ENCODE measurements at places on chromosomes 6 and 20. TPM values are rescaled to one million over a fixed set of nuclear protein-coding genes. Genes with fewer than 3 reads are reported as not detected.

DNA sequence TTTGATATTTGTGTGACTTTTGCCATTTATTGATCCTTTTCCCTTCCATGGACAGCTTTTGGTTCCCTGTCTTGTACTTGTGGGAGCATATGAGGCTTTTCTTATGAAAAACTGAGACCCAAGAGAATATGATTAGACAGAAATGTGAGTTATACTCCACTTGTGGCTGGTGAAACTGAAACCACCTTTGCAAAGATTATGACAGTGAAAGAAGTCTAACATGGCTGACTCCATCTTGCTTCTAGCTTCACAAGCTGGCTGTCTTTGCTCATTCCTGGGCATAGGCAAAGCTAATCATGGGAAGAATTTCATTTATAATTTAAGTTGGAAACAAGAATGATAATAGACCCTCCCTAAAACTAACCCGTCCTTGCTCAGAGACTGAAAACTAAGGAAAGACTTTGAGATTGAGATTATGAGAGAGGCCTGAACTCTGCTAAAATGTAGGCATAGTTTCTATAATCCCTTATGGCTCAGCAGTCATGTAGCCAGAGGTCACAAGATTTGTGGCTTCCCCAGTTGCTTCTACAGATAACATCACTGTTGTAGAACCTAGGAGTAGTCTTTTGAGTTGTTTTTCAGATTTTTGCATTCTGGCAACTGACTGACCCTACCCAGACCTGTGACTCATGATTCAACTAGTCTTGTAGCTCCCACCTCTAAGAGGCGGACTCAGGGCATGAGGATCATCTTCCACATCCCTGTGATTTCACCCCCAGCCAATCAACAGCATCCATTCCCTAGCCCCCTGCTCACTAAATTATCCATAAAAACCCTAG is 50.9 kb upstream of the CD2AP start:
- no peak for DNase-seq

DNA sequence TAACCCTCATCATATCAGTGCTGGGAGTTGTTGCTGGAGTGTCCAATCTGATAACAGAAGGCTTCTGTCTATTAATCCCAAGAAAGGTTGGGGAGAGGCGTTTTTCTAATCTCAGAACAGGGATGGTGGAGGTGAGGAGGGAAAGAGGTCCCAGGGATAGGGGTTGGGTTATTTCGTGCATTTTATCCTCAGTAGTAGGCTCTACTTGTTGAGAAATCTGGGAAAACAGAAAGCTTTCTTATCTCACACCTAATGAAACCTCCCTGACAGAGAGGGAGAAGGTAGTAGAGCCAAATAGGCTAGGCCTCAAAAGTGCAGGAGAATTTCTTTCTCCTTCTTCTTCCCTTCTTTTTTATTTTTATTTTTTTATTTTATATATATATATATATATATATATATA is 281.8 kb upstream of the MAP3K7 start:
- DNase-seq: no peak

The CST1 gene
- total RNA-seq: 1.1 TPM

GRCh38 chr6:138250513-138251247 is 32.4 kb upstream of the PBOV1 start:
- peak; percentile 76 for DNase-seq

The PAK5 gene
- total RNA-seq: 0.19 TPM

The MUC21 gene
- total RNA-seq: not detected

DNA sequence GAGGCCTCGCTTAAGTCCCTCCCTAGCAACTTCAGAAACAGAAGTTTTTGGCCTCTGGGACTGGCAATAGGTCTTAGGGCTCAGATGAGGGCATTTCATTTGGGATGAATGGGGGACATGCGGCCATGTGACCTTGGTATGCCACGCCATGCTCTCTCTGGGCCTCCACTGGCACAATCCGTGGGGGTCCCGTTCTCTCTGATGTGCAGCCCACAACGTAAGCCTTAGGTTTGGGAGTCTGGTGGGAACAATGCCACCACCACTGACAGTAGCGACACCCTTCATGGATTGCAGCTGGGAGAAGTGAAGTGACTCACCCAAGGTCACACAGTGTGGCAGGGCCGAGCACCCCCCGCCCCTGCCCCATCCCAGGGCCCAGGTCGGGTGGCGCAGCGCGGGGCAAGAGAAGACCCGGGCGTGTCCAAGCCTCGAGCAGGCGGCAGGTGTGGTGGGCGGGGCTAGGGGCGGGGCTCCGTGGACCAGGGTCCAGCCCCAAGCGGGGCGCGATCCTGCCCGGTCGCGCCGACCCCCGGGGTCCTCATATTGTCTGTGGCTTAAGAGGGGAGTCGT is 864 bp upstream of the CEBPB start:
- peak; percentile 73 for DNase-seq

Data from aorta (tissue), 5 donors.